ENCODE measurements at places on chromosomes 1 and 21.

GRCh38 chr1:159439422-159439821 lies at the start of gene OR10J1:
Gene OR10J1 (plus strand): TSS chr1:159439722. CDS start chr1:159439792, 70 bp downstream.
- DNase-seq, result no peak

DNA sequence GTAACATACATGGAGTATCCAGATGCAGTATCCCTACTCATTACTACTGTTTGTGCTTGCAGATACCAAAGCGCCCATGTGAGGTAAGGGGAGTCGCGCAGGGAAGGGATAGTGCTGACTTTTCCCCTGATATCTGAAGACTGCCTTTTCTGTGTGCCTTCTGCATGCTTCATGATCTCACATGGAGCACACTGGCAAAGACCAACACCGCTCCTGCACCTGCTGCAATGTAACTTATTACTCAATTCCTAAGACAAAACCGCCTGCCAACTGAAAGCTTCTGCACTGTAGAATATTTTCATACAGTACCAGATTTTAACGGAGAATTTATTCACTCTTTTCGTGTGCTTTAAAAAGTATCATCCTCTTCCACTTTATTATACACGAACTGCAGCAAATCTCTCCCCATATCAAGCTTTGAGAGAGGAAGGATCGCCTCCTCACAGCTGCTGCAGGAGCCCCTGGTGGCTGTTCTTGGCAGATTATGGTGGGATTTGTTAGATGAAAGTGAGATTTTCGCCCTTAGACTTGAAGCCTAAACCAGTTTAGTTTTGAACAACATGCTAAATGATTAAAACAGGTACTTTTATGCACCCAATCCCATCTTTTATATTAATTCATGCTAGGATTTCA lies 99.1 kb downstream of the PTPN14 start:
- no peak for DNase-seq

DNA sequence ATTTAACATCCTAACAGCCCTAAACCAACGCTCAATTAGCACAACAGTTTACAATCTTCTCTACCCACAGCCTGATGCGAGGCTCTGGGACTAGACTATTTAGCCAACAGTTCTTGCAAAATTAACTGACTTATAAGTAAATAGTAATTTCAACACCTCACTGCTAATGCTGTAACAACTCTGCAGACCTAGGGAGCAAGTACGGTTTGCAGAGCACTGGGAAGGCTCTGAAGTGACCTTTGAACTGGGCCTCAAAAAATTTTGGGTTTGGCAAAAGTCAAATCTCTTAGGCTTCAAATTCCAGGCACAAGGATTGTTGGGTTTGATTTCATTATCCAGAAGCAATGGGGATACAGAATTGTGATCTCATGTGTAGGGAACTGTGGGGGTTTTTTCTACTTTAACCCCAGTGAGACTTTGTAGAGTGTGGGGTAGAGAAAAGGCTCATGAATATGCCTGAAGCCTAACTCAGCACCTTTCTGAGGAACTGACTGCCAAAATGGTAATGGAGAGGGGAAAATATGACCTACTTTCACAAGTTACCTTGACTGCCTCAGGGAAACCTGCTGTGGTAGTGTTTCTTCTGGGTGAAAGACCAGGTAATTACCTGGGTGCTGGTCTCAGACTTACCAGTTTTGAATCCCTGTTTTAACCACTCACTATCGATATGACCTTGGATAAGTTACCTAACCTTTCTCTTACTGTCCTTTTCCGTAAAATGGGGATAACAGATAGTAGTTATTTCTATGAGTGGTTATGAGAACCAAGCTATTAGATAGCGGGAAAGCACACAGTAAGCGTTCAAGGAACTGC lies 889 bp upstream of the TXLNA start:
- DNase-seq, result no peak

- no peak for DNase-seq
These were observed 3.5 kb downstream of the SH3BGRL3 start for GRCh38 chr1:26283279-26283853.

DNA sequence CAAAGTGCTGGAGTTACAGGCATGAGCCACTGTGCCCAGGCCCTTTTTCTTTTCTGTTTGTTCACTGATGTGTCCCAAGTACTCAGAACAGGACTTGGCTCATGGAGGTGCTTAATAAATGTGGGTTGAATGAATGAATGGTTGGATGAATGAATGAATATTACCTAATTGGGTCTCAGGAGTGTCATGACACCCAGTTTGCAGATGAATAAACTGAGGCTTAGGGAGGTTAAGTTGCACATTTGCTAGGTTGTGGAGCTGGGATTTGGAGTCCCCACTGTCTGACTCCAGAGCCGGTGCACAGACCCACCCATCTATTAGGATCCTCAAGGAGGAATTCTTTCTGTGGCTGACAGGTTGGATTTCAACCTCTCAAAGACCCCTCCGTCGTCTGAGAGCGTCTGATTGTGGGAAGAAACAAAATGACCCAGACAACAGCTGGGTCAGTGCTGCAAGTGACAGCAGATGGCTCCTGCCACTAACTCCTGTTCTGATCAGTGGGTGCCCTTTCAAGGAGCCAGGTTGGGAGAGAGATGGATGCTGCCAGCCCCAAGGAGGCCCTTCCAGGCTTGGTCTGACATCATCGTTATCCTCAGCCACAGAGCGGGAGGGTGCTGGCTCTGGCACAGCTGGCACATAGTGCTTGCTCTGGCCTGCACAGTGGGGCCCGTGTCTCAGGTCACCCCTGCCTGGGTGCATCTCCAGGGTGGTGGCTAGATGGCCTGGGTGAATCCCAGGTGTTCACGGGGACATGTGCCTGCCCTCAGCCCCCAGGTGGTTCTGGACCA lies 24.2 kb downstream of the ARHGEF10L start:
- no peak for DNase-seq

DNA sequence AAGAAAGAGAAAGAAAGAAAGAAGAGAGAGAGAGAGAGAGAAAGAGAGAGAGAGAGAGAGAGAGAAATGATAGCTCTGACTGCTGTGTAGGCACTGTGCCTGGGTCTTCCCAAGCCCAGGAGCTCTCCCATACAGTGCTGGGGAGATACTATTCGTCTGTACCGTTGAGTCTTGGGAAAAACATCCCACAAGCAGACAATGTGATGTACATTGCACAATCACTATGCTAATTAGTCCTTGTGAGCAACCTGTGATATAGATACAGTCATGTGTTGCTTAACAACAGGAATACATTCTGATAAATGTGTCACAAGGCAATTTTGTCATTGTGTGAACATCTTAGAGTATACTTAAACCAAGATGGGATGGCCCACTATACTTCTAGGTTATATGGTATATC lies 381.0 kb downstream of the HHAT start:
- DNase-seq, result no peak

All from skin of body (tissue), 3 donors.